ENCODE measurements at places on chromosomes 16 and 17. TPM values are rescaled to one million over a fixed set of nuclear protein-coding genes. Genes with fewer than 3 reads are reported as not detected.

- no peak overlapping the region for H3K4me3 ChIP-seq
- no peak for DNase-seq
- H3K27ac ChIP-seq: no peak overlapping the region
- no peaks in the 10 kb centered on the region for H3K27me3 ChIP-seq
- no peaks in the 10 kb centered on the region for H3K36me3 ChIP-seq
These were observed 6.4 kb upstream of the CEP20 start for GRCh38 chr16:15894571-15895374.

The KCNAB3 gene
- 2.0 TPM for total RNA-seq

The ATP2A1 gene
- total RNA-seq: 2.3 TPM

The NEUROD2 gene
- not detected for total RNA-seq

The ADORA2B gene
- total RNA-seq: 2.5 TPM

The AFMID gene
- total RNA-seq: 83.0 TPM

The DOC2A gene
- total RNA-seq: 4.5 TPM

The CENPX gene
- total RNA-seq: 85.3 TPM

DNA sequence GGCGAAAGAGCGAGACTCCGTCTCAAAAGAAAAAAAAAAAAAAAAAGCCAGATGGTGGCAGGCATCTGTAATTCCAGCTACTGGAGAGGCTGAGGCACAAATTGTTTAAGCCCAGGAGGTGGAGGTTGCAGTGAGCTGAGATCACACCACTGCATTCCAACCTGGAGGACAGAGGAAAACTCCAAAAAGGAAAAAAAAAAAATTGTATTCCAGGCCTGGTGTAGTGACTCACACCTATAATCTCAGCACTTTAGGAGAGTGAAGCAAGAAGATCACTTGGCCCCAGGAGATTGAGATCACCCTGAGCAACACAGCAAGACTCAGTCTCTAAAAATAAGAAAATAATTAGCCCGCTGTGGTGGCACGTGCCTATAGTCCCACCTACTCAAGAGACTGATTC lies 20.1 kb downstream of the HBQ1 start:
- H3K27me3 ChIP-seq: no peaks in the 10 kb centered on the region
- H3K27ac ChIP-seq: no peak overlapping the region
- no peaks in the 10 kb centered on the region for H3K4me1 ChIP-seq
- no peaks in the 10 kb centered on the region for H3K36me3 ChIP-seq

The FAM222B gene
- total RNA-seq: 39.5 TPM

- no peak for DNase-seq
- no peaks in the 10 kb centered on the region for H3K27me3 ChIP-seq
- H3K36me3 ChIP-seq: peaks cover 2% of the 10 kb centered on the region
- H3K27ac ChIP-seq: no peak overlapping the region
These were observed 32.8 kb upstream of the NUDT16L1 start for GRCh38 chr16:4660454-4661007.

DNA sequence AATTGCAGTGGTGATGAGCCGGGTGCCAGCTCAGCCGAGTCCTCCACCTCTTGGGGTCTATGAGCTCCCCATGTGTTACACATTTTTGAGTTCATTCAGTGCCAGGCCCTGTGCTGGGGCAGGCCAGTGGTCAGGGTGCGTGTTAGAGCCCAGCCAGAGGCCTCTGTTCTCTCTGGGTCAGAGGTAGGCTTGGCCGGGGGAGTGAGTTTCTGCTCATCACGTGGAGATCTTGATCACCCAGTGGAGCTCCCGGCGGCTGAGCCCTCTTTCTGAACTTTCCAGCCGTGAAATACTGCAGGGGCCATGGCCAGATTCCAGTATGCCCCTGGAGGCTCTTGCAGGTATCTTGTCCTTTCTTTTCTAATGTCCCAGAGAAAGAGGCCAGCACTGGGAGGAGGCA lies 93.0 kb downstream of the RAP1GAP2 start:
- no peak for DNase-seq
- no peaks in the 10 kb centered on the region for H3K27me3 ChIP-seq
- peak overlapping the region; percentile 42 for H3K27ac ChIP-seq
- H3K36me3 ChIP-seq: no peaks in the 10 kb centered on the region
- no peak overlapping the region for H3K4me3 ChIP-seq
- peaks cover 36% of the 10 kb centered on the region for H3K4me1 ChIP-seq
